ENCODE measurements at places on chromosomes 12 and 14. TPM values are rescaled to one million over a fixed set of nuclear protein-coding genes. Genes with fewer than 3 reads are reported as not detected.

The TGM1 gene
- 5.8 TPM for total RNA-seq

- no peak for DNase-seq
Observed at GRCh38 chr12:94172973-94173372, 24.6 kb downstream of the PLXNC1 start.

The GLT1D1 gene
- not detected for total RNA-seq

The EMP1 gene
- 8.6 TPM for total RNA-seq

DNA sequence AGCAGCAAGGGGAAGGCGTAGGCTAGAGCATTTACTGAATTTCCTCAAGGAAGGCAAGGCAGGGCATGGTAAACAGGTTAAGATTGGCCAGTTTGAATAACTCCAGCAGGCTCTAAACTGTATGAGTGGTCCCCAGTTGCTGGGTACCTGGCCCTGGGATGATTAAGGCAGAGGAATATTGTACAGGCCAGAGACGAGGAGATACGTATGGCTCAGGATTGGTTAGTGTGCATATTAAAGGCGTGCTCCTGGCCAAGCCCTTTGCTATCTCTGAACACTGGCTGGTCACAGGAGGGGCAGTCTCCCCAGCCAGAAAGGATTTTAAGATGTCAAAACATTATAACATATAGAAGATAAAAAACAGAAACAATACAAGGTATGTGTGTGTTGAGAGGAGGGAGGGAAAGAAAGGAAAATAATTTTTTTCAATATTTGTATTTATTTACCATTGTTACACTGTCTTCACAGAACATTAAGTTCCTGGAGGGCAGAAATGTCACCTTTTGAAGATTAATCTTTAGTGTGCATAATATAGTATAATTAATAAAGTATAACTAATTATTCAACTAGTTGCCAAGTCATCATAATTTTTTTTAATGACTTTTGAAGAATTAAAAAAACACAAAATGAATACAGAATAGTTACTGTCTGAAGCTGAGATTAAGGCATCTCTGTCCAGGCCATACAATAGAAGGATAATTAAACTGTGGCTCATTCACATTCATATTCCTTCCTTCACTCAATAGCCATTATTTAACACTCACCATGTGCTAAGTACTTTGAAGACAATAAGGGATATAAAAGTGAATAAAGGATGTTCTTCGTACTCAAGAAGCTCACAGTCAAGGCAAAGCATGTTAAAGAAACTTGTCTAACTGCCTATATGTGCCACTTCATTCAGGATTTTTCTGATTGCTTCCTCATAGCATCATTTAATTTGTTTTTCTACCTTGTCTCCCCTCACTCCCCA lies 41.9 kb downstream of the DCP1B start:
- no peak for DNase-seq

The NELL2 gene
- total RNA-seq, result 147 TPM

- no peak for DNase-seq
Observed at GRCh38 chr12:96041181-96041580, 5.8 kb upstream of the LTA4H start.

- DNase-seq, result no peak
Observed at GRCh38 chr12:14959126-14959440, 2.3 kb downstream of the ARHGDIB start.

DNA sequence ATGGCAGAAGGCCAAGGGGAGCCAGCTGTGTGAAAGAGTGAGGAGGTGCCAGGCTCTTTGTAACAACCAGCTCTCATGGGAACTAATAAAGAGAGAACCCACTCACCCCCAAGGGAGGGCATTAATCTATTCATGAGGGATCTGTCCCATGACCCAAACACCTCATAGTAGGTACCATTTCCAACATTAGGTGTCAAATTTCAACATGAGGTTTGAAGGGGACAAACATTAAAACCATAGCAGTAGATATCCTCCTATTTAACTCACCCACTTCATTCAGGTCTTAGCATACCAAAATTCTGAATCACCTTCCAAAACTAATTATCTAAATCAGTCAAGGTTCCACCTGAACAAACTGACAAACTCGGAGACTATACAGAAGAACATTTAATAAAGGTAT lies 75.3 kb downstream of the PPFIA2 start:
- no peak for DNase-seq

- DNase-seq, result no peak
Observed at GRCh38 chr12:123916729-123917128, 55.9 kb downstream of the CCDC92 start.

GRCh38 chr12:109277899-109278762 lies 31.0 kb downstream of the FOXN4 start:
- DNase-seq, result no peak

GRCh38 chr12:18262514-18262913 lies 1.2 kb downstream of the PIK3C2G start:
- DNase-seq, result no peak

The C12orf54 gene
- not detected for total RNA-seq

DNA sequence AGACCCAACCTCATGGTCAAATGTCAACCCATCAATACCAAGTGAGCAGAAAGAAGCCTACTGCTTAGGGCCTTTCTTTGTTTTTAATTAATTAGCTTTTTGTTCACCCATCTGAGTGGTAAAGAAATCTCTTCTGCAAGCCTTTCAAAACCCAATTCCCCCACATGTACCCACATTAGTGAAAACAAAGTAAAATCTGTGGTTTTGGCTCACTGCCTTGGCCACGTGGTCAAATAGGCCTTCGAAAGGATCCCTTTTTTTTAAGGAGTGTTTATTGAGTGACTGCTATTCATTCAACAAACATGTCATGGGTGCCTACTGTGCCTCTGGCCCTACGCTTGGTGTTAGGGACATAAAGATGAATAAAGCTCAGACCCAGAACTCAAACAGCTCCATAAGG lies 160.1 kb downstream of the NUAK1 start:
- DNase-seq, result no peak

- no peak for DNase-seq
Observed at GRCh38 chr12:124517260-124518050, 50.0 kb downstream of the NCOR2 start.

DNA sequence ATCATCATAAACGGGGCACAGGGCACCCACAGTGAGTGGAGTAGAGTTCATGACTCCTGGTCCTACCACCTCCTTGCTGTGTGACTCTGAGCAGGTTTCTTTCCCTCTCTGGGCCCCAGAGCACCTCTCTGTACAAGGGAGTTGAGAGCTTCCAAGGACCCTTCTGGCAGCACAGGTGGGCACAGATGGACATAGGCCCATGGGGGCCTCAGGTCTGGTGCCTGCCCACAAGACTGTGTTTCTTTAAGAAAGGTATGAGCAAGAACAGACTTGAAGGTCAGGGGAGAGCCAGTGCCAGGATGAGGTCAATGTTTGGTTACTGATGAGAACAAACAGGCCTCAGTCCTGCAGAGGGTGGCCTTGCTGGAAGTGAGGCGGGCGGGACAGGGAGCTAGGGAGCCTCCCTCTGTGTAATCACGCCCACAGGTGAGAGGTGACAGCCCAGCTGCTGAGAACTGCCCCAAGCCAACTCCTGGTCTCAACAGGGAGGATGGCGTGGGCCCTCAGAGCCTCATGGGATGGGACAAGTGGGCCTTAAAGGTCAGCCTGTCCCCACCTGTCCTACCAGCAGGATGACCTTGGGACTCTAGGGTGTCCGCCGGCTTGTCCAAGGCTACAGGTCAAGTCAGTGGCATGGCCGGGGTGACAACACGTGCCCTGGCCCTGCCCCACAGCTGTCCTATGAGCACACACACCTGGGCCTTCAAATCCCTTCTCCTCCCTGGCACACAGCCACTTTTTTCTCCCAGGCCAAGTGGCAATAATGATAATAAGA lies 49.1 kb downstream of the CCDC85C start:
- DNase-seq, result no peak

GRCh38 chr12:16020031-16020430 lies 108.9 kb downstream of the DERA start:
- no peak for DNase-seq

DNA sequence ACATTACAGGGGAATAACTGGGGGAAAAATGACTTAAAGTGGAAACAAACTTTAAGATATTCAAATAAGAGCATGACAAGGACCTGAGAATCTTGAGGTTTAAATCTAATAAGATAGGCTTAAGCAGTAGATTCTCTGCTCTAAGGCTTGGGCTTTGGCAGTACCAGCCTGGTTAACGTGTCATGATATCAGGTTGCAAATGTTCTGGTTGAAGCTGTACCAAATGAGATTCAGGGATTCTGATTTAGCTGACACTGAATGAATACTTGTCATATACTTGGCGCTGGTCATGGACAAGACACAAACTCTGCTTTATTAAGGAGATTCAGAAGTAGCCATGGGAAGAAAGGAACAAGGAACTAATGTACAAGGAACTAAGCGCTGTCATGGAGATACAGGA lies 6.1 kb downstream of the TCP11L2 start:
- DNase-seq, result no peak

The MGAT2 gene
- 54.6 TPM for total RNA-seq

DNA sequence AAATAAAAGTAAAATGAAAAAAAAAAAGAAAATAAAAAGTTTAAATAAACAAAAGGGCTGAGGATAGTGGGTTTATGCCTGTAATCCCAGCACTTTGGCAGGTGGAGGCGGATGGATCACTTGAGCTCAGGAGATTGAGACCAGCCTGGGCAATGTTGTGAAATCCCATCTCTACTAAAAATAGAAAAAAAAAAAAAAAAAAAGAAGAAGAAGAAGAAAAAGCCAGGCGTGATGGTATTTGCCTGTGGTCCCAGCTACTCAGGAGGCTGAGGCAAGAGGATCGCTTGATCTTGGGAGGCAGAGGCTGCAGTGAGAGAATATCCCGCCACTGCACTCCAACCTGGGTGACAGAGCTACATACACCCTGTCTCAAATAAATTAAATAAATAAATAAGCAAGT lies 3.9 kb downstream of the TAOK3 start:
- DNase-seq, result no peak

The OR11G2 gene
- not detected for total RNA-seq

The CCNK gene
- total RNA-seq, result 88.4 TPM
